Dermis blood vessel endothelial cell (primary cell): ENCODE measurements at places on chromosomes 2 and 18. TPM values are rescaled to one million over a fixed set of nuclear protein-coding genes. Genes with fewer than 3 reads are reported as not detected.

The NT5DC4 gene
- total RNA-seq: not detected in 2 replicates

The DSG1 gene
- not detected in 2 replicates for total RNA-seq

The RFX8 gene
- 0.51 and 0.60 TPM in 2 replicates for total RNA-seq

The CLEC4F gene
- total RNA-seq: 0.09 and 0.34 TPM in 2 replicates

The TMEFF2 gene
- 0.05 TPM in 1 of 2 replicates, not detected in the other for total RNA-seq

The ACMSD gene
- 0.09 and 0.34 TPM in 2 replicates for total RNA-seq

The IL36G gene
- not detected in 2 replicates for total RNA-seq

GRCh38 chr2:207969249-207969648 is 56.1 kb downstream of the PLEKHM3 start:
- no peak for DNase-seq

DNA sequence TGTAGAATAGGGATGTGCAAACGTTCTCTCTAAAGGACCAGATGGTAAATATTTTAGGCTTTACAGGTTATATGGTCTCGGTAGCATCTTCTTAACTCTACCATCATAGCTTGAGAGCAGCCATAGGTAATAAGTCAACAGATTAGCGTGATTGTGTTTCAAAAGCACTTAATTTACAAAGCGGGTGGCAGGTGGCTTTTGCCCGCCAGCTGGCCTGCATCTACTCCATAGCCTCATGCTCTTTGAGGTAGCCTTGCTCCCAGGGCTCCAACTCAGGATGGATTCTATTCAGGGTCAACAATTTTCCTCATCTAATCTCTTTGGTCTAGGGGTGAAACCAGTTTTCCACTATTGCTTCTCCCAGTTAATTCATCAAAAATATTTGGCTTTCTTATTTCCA is 5.0 kb upstream of the ATP9B start:
- DNase-seq: no peak

GRCh38 chr2:6352906-6353515 is 512.7 kb downstream of the CMPK2 start:
- no peak for DNase-seq

- DNase-seq: no peak
Measured at GRCh38 chr2:119463990-119464389, 32.3 kb downstream of the TMEM37 start.

GRCh38 chr2:112183327-112184025 is 45.3 kb downstream of the FBLN7 start:
- DNase-seq: no peak

DNA sequence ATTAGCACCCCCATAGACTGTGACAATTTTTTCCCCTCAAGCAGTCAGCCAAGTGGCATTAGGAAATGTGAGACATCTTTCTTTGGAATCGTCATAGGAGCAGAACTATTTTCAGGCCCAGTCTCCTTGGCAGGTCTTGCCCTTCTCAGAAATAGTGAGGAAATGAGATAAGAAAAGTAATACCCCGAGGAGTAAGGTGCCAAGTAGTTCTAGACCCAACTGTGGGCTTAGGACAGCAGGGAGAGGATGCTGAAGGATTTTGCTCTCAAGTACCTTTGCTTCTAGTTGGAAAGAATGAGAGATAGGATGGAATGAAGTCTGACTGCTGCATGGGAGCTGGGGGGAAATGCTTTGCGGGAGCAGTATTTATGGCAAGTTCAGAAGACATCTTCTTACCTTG is 31.8 kb downstream of the PRKCE start:
- DNase-seq: peak; percentile 28

DNA sequence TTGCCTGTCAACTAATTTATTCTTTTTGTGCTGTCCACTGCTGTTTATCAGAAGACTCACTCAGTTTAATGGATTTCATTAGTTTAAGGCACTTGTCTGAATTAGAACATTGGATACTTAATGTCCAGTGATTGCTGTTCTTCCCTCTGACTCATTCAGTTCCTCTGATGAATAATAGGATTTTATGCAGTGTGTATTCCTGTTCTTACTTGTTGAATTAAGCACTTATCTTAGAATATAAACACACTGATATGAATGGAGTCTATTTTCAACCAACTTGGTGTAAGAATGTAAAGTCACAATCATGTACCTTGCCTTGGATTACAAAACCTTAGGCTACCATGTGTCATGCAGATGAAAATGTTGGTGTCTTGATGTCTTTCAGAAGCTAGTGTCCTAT is 87.0 kb upstream of the PROKR1 start:
- DNase-seq: peak; percentile 6

GRCh38 chr2:164220265-164220664 is 401.0 kb downstream of the GRB14 start:
- DNase-seq: no peak

- DNase-seq: no peak
Measured at GRCh38 chr2:189952536-189953109, 109.9 kb downstream of the MSTN start.

DNA sequence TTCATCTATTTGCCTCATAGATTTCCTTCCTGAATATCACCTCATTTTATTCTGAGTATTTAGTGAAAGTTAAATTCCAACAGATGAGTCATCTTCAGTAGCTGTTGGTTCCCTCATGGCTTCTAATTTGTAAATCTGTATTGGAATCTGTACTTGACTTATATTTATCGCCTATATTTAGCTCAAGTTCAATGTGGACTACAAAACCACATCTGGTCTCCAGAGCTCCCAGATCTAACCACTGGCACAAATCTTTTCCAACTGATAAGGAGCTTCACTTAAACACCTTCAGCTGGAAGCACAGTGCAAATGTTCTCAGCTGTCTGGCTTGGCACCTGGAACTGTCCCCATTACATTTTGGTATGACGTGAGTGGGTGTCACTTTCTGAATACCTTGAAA is 82.8 kb upstream of the DSEL start:
- peak; percentile 7 for DNase-seq

- DNase-seq: peak; percentile 77
Measured at GRCh38 chr18:12645751-12646203, 12.1 kb downstream of the SPIRE1 start.

DNA sequence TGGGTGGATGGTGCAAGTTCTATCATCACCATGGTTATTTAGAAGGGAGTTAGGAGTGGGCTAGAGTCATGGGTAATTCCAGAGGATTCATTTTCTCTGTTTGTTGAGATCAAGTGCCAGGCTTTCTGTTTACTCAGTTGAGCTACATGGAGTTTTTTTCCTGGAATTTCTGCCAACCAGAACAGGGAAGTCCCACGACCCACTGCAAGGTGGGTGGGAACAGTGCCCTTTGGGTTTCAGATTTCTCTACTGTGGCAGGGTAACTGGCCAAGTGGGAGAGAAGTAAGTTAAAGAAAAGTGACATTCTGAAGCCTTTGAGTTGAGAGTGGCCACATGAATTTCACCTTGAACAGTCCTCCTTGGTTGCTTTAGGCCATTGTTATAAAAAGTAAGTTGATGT is 138.9 kb downstream of the SLC39A10 start:
- DNase-seq: no peak

DNA sequence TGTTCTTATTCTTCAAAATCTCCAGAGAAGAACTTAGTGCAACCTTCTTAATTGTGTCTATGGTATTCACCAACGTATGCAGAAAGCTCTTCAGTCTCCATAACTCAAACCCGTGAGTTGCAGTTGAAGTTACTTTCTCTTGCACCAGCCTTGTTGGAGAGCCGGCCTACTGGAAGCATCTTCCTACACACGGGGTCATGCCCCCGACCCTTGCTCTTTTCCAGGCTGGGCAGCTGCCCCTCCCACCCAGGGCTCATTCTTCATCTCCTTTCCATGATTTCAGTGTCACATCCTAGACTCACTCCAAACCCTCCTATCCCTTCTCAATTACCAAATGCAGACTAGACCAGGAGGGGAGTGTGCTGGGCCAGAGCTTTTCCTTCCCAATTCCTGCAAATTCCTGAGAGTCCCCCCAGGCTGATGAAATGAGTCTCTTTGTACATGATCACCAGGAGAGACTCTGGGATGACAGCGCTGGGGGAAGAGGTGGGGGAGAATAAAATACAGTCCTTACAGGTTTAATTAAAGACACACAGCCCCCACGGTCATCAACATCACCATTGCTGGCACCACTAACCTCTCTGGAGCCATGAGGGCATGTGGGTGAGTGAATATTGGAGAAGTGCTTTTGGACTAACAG is 75.3 kb downstream of the COLEC12 start:
- no peak for DNase-seq

GRCh38 chr2:232363784-232364615 is 14.6 kb upstream of the ALPP start:
- DNase-seq: no peak

- DNase-seq: no peak
Measured at GRCh38 chr2:175843625-175844024, 158.4 kb downstream of the LNPK start.

- DNase-seq: no peak
Measured at GRCh38 chr2:215019085-215019484, 119.3 kb downstream of the ABCA12 start.
